HCT116 (cell line): ENCODE measurements at places on chromosomes 7 and 10. TPM values are rescaled to one million over a fixed set of nuclear protein-coding genes. Genes with fewer than 3 reads are reported as not detected.

DNA sequence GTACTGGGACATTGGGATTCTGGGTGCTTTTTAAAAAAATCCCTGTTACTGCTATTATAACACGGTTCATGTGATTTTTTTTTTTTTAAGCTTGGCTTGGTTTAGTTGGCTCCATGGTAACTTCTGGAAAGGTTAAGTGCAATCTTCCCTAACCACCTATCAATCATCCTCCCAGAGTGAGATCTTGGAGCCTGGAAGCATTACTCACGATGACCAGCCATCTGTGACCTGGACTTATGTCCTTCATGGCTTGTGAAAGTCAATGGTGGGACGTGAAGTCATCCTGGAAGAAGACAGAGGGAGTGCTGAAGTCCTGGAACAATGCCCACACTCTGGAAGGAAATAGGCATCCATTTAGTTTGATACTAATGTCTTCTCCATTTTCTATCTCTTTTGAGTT lies 135.5 kb upstream of the FRMD4A start:
- DNase-seq: no peak

Gene ACTL6B
- total RNA-seq: not detected

GRCh38 chr7:17690030-17690429 lies 250.3 kb downstream of the SNX13 start:
- DNase-seq: no peak

DNA sequence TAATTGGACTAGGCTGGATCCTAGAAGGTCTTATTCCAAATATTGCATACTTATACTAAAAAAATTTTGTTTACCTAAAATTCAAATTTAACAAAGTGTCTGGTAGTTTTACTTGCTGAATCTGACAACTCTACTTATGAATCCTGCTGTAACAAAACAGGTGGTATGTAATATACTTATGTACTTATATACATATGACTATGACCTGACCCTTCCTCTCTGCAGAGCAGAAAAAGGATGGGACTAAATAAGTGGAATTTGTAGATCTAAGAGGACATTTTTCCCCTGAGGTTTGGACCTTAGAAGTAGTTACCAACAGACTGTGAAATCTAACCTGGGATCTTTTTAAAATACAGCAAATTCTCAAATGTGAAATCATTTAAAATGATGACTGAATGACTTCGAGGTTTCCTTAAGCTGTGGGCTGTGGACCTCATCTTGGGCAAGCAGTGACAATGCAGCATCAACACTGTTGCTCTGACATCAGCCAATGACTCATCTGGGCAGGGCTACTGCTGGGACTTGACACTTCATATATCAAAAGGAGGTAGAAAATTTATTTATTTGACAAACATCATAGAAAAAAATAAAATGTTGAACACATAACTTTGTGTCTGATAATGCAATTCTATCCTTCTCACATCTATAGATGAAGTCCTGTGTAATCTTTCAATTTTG lies 73.6 kb downstream of the RELN start:
- no peak for DNase-seq

Gene NPFFR1
- 0.02 TPM for total RNA-seq

DNA sequence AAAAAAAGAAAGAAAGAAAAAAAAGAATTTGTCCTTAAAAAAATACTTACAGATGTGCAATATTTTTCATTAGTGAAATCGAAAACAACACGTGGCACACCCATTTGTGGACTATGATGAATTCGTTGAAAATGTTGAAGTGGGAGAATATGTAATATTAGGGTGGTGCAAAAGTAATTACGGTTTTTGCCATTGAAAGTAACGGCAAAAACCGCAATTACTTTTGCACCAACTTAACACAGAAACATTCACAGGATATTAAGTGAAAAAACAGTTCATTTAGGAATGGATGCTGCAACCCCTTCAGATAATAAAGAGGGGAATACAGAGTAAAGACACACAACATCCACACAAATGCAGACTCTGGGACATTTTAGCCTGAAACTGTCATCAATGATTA lies 96.0 kb downstream of the CALN1 start:
- no peak for DNase-seq

Gene TAS2R41
- not detected for total RNA-seq

Gene CFTR
- not detected for total RNA-seq

GRCh38 chr7:39210362-39210761 lies 232.7 kb downstream of the POU6F2 start:
- no peak for DNase-seq
